Kidney glomerular epithelial cell (primary cell): ENCODE measurements at places on chromosomes 16 and 17.
A peak's percentile ranks its signal among the peaks of the same experiment; 100 is the strongest.

GRCh38 chr16:73605309-73605708 is 557.4 kb upstream of the ZFHX3 start:
- DNase-seq = no peak

DNA sequence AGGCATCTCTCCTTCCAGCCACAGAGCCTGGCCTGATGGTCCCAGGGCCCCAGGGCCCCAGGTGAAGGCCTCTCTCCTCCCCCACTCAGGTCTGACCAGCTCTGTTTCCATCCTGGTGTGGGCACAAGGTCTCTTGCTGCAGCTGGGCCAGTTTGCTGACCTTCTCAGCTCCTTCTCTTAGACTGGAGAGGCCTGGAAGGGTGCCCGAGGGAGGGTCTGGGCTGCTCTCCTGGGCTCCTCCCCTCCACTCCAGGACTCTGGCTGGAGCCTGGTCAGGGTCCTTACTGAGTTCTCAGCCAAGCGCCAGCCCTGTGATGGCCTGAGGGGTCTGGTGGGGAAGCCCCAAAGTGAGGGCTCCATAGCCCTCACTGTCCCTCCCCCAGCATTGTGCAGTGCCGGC is 12.4 kb downstream of the SOCS3 start:
- no peak for DNase-seq

DNA sequence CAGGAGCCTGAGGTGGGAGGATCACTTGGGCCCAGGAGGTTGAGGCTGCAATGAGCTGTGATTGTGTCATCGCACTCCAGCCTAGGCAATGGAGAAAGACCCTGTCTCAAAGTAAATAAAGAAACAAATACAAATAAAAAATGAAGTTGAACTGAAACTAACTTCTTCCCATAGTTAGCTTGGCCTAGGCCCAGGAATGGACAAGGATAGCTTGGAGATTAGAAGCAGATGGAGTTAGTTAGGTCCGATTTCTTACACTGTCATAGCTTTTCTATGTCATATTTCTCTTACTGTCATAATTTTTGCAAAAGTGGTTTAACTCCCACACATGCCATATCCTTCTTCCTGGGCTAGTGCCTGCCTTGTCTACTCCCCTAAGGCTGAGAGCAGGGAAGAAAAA is 154.7 kb upstream of the CACNG3 start:
- DNase-seq = no peak

GRCh38 chr17:47265983-47266541 is 12.4 kb downstream of the ITGB3 start:
- DNase-seq = peak; percentile 48

DNA sequence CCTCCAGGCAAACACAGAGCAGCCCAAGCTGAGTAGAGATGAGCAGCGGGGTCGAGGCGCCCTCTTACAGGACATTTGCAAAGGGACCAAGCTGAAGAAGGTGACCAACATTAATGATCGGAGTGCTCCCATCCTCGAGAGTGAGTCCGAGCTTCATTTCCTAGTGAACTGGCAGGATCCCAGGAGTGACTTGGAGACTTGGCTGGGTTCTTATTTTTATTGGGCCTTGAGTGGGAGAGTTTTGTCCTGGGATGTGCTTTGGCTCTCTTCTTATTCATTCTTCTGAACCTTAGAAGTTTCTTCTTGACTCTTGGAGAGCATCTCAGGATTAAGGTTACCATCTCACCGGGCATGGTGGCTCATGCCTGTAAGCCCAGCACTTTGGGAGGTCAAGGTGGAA is 27.2 kb upstream of the CDC6 start:
- DNase-seq = no peak
